Activated CD4-positive, alpha-beta T cell treated with anti-CD3 and anti-CD28 coated beads, Interleukin-2, amount 50 U/mL, for 4 hours (primary cell): ENCODE measurements at places on chromosomes 2 and 18.

- no peak for DNase-seq
Measured at GRCh38 chr2:231910771-231911170, 15.4 kb downstream of the NPPC start.

DNA sequence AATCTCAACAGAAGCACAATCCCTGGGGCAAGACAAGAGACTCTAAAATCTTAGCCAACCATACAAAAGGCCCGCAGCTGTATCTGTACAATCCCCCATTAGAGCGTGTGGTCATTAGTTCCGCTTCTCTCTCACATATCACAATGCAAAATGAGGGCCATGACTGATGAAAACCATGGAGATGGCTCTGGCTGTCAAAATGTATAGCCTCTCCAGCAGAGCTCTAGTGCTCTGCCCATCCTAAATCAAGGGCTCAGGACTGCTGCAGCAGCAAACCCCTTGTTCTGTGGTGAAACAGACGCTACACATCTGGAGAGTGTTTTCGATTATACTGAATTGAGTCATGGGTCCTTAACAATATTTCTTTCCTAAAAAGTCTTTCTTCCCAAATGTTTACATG lies 221.0 kb downstream of the PID1 start:
- no peak for DNase-seq

DNA sequence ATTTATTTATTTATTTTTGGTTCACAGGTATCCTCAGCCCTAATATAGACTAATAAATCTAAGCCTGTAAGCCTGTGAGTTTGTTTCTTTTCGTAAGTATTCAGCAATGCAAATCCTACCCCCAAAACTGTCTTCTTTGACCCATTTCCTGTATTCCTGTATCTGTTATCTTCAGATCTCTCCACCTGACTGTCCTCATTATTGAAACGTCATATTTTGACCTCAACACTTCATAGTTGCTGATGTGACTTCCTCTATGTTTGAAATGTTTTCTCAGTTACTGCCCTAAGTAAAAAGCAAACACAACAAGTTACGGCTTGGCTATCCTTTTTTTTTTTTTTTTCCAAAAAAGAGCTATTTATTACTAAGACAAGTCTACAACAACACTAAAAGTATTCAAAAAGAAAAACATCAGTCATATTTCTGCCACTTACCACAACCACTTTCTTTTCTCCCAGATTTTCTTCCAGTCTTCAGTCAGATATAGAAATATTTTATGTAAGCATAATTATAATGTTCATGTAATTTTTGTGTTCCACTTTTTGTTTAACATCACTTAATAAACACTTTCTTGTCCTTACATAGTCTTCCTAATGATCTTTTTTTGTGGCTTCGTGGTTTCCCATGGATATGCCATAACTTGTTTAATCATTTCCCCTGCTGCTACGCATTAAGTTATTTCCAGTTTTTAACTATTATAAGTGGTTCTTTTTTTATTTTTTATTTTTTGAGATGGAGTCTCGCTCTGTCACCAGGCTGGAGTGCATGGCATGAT lies 45.0 kb upstream of the EML4 start:
- no peak for DNase-seq

DNA sequence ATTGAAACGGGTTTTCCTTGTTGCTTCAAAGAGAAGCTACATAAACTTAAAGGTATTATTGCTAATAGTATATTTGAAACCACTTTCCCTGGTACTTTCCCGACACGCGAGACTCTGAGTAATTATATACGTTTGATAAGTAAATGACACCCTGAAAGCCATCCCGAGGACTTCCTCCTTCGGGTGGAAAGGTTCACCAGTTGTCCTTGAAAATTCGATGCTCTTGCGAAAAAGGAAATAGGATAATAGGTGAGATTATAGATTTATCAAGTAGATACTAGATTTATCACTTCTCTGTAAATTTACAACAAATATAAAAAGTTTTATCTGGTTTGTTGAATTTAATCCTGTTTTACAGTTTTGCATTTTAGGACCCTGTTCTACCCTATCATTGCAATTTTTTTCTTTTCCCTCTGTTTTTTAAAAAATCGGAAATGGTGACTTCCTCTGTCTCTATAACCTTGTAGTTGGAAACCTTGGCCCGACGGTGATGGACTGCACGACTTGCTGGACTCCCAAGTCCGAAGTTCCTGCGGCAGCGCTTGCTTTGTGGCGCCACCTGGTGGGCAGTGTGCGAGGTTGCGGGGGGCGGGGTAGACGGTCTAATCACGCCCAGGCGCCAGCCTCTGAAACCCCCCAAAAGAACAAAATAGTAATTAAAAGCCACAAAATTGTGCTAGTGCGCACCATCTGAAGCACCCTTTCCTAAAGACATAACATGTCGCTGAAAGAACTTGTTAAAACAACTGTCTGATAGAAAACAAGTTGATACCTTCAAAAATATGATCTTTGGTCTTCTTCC lies 972 bp upstream of the DLX2 start:
- DNase-seq = no peak

DNA sequence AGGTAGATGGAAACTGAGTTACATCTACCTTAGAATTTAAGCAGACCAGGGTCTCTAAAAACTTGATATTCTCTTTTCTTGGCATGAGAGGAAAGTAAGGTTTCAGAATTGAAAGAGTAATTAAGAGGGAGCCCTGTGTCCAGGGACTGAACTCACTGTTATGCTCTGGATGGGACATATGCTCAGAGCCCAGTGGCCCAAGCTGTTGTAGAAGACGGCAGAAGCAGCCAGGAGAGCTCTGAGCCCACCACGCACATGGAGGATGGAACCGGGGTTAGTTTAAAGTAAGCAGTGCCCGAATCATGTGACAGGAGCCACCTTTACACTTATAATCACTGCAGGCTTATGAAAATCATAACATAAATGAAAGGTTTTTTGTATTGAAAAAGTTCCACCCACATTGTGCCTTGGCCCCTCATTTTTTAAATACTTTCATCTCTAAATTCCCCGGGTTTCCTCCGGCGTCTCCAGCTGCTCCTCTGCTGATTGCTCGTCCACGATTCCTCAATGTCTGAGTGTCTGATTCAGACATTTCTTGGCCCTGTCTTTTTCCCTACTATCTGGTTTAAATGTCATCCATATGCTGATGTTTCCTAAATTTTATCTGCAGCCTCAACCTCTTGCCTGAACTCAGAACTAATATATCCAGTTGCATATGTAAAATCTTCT lies 36.1 kb upstream of the SPTBN1 start:
- DNase-seq = no peak
